CD4-positive, alpha-beta memory T cell (primary cell): ENCODE measurements at places on chromosomes 3 and 15. TPM values are rescaled to one million over a fixed set of nuclear protein-coding genes. Genes with fewer than 3 reads are reported as not detected.

GRCh38 chr3:23869977-23870662, 46.7 kb downstream of the NKIRAS1 start:
- no peaks in the 10 kb centered on the region for H3K27me3 ChIP-seq
- DNase-seq: no peak
- no peak overlapping the region for H3K27ac ChIP-seq
- no peaks in the 10 kb centered on the region for H3K4me1 ChIP-seq

- no peaks in the 10 kb centered on the region for H3K36me3 ChIP-seq
- H3K4me3 ChIP-seq: no peak overlapping the region
- DNase-seq: no peak
- H3K27ac ChIP-seq: no peak overlapping the region
- no peaks in the 10 kb centered on the region for H3K4me1 ChIP-seq
These were observed 43.9 kb upstream of the ARL8B start for GRCh38 chr3:5078151-5078550.

DNA sequence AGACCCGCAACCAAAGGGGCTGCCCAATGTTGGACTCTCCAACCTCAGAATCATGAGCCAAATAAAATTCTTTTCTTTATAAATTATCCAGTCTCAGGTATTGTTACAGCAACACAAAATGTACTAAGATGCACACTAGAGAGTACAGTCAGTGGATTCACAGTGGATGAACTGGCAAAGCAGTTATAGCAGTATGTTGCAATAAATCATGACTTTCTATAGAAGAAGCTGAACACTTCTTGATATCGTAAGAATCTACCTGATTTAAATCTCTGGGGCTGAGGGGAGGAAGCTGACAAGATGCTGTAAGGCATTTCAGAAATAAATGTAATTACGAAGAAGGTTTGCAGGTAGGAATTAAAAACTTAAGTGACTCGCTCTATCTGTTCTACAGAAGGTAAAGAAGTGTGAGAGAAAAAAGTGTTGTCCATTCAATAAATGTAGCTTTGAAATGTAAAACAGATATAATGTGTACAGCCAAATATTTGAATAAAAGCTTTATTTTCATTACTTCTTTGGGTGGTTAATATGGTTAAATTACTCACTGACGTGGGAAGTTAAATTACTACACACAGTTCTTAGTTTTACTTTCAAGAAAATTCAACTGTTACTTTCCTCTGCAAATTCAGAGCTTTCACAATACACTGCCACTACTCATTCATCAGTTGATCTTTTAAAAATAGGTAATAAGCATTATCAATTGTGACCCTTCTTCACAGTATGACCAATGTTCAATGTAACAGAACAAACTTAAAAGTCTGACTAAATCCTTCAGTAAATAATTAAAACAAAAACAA, 439.1 kb downstream of the SHQ1 start:
- no peak overlapping the region for H3K27ac ChIP-seq
- H3K4me3 ChIP-seq: no peak overlapping the region
- H3K36me3 ChIP-seq: no peaks in the 10 kb centered on the region
- H3K4me1 ChIP-seq: peaks cover 79% of the 10 kb centered on the region
- DNase-seq: no peak

GRCh38 chr15:60137711-60138396, 133.7 kb downstream of the FOXB1 start:
- H3K4me1 ChIP-seq: no peaks in the 10 kb centered on the region
- no peak overlapping the region for H3K27ac ChIP-seq
- DNase-seq: no peak
- H3K4me3 ChIP-seq: no peak overlapping the region
- H3K27me3 ChIP-seq: no peaks in the 10 kb centered on the region
- no peaks in the 10 kb centered on the region for H3K36me3 ChIP-seq

GRCh38 chr15:40310001-40310959, 2.5 kb upstream of the PLCB2 start:
- H3K4me3 ChIP-seq: no peak overlapping the region
- H3K36me3 ChIP-seq: no peaks in the 10 kb centered on the region
- no peak overlapping the region for H3K27ac ChIP-seq

DNA sequence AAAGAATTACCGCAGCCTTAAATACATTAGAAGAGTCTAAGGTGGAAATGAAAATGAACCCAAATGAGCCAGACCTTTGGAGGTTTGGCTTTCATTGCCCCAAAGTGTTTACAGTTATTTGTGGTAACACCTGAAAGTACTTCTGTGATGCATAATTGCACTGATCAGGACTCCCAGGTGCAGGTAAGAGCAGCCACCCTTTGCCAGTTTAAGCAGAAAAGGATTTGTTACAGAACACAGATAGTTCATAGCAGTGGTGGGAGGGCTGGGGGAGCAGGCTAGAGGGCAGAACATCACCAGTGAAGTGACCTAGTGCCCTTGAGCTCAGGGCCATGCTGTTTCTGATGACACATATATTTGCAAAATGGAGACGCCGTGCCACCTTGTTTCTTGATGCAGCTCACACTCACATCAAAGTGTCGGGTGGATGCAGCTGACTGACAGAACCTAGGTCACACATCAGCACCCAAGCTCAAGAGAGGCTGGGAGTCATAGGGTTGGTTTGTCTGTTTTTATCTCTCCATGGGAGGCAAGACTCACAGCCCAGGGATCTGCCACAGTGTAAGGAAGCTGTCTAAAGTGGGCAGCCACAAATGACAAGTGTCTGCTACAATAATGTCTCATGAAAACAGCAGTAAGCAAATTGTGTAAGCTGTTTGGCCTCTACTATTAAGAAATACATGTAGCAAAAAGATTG, 49.1 kb downstream of the NEK11 start:
- no peaks in the 10 kb centered on the region for H3K4me1 ChIP-seq
- no peak overlapping the region for H3K4me3 ChIP-seq
- H3K27me3 ChIP-seq: no peaks in the 10 kb centered on the region
- no peaks in the 10 kb centered on the region for H3K36me3 ChIP-seq
- no peak overlapping the region for H3K27ac ChIP-seq

DNA sequence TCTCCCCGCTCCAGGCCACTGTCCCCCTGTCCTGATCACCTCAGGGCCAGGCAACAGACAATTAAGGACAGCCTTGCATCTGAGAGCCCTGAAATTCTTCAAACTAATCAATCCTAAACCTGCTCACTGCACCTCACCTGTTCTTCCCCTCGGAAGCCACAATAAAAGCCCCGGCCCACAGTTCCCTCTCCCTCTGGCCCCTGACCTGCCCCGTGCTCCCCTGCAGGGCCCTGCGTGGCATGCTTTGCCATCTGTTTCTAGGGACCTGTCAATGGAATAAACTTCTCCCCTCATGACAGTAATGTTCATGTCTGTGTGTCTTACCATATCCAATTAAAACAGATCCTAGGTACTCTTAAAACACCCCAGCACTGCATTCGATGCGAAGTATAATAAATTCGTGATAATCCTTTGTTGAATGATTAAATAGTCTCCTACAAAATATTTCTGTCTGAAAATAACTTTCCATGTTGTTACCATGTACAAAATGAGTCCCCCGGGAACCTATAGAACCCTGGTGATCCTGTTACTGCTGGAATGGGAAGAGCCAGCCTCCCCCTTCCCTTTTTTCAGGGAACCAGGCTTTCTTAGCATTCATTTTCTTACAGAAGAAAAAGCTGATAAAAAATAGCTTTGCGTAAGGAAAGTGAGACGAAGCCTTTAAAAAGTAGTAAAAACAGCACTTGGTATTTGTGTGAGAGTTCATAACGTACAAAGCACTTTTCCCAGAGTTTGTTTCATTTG, 59.0 kb downstream of the ABTB1 start:
- no peaks in the 10 kb centered on the region for H3K4me1 ChIP-seq
- no peak overlapping the region for H3K4me3 ChIP-seq
- DNase-seq: no peak
- no peak overlapping the region for H3K27ac ChIP-seq
- H3K27me3 ChIP-seq: no peaks in the 10 kb centered on the region

The PIK3CB gene
- polyA plus RNA-seq: 23.9 TPM

The EFHB gene
- not detected for polyA plus RNA-seq

The KLHL18 gene
- polyA plus RNA-seq: 17.0 TPM
